Activated CD4-positive, alpha-beta T cell treated with anti-CD3 and anti-CD28 coated beads for 24 hours (primary cell): ENCODE measurements at places on chromosomes 4 and X.

GRCh38 chr4:8847331-8847730 lies 24.3 kb downstream of the HMX1 start:
- no peak for DNase-seq

- DNase-seq = no peak
Observed at GRCh38 chr4:73742490-73743160, 2.3 kb downstream of the CXCL8 start.

DNA sequence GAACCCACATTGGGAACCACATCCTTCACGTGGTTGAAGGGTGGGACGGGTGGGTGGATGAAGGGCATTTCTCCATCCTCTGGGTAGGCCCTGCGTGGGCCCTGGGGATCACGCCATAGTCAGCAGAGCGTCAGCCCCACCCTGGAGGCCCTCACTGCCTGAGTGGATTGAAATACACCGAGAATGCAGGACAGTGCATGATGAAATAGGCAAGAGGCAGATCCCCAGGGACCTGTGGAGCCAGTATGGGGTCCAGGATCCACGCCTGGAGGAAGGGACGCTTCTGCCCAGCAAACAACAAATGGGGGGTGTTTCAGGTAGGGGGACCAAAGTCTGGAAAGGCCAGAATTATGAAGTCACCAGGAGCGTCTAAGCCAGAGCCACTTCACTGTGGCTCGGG lies 19.4 kb downstream of the EVC start:
- DNase-seq = no peak

- DNase-seq = no peak
Observed at GRCh38 chr4:151043803-151044515, 28.9 kb upstream of the LRBA start.

DNA sequence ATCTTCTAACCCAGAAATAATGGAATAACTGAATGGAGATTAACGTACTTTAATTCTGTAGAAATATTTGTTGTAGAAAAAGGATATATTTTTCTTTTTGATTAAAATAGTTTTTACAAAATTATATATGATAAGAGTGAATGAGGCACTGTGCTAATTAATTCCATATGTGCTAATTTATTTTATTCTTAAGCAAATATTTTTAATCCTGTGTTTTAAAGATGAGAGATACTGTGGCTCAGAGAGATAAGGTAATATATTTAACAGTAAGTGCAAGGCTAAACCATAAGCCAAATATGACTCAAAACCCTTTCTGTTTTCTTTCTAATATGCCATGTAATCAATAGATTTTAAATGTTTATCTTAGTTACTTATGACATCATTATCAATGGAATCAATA lies 88.2 kb downstream of the EMCN start:
- no peak for DNase-seq

GRCh38 chr4:153082322-153083301 lies 121.6 kb upstream of the TRIM2 start:
- DNase-seq = no peak

DNA sequence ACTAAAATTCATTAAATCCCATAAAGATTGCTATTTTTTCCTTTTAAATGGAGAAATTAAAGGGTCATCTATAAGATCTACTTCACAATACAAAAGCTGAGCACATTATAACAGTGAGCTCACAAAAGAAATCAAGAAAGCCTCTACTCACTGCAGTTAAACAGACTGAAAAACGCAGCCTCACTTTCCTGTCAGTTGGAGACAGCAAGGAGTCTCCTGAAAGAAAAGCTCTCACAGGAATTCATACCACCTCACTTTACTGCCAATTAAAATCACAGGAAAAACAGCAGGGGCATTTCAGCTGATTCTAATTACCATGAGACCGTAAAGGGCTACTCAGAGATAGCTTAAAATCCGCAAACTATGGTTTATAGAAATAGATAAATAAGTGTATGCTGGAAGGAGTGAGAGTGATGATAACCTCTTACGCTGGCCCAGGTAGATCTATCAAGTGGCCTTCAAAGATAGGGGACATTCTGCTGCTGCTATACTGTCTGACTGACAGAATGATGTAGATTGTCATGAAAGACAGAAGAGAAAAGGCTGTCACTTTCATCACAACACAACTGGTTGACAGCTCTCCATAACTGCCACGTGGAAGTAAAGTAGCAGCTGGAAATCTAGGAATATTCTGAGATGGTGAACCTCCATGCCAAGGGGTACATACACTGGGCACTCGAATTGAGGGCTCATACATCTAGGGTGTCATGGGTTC lies 1333.7 kb upstream of the DIAPH2 start:
- no peak for DNase-seq

DNA sequence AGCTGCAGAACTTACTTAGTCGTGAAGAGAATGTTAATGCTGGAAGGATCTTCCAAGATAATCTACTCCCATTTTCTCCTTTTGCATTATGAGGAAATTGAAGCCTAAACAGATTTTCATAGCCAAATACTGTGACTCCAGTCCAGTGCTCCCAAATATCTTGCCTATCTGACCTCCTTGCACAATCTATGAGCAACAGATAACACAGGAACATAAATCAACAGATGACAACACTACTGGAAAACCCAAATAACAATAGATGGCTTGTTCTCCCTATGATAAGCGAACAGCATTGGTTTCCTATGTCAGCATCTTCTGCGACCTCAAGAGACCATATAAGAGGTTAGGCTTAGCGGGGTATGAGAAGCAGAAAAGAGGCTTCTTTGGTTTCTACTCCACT lies 88.0 kb downstream of the CORIN start:
- DNase-seq = no peak

DNA sequence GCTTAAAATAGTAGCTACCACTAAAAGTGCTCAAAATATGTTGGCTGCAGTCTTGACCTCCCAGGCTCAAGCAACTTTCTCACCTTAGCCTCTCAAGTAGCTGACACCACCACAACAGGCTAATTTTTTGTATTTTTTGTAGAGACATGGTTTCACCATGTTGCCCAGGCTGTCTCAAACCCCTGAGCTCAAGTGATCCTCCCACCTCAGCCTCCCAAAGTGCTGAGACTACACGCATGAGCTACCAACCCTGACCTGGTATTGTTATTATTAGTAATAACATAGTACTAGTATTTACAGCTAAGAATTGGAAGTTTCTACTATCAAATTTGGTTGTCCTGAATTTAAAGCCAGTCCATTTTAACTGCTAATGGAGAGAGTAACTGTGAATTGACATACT lies 18.0 kb downstream of the STAP1 start:
- no peak for DNase-seq

DNA sequence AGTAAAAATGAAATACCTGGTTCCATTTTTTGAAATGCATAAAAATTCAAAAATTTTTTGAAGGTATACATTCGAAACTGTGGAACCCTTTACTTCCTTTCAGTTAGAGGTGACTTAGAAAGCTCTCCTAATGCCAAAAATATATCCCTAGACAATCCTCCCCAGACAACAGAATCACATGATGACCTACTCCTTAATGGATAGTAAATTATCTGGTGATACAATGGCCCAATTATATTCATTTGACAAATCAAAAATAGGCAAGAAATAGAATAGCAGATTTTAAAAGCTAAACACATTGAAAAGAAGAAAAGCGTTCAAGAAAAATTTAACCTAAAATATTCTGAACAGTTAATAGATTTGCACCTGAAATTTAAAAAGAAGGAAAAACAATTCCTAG lies 3.5 kb upstream of the UGT2A2 start:
- no peak for DNase-seq

GRCh38 chr4:129446074-129446473 lies 350.1 kb downstream of the C4orf33 start:
- no peak for DNase-seq

- no peak for DNase-seq
Observed at GRCh38 chr4:156756118-156756517, 215.5 kb downstream of the PDGFC start.

GRCh38 chrX:151536571-151536970 lies 26.9 kb upstream of the PASD1 start:
- DNase-seq = no peak

DNA sequence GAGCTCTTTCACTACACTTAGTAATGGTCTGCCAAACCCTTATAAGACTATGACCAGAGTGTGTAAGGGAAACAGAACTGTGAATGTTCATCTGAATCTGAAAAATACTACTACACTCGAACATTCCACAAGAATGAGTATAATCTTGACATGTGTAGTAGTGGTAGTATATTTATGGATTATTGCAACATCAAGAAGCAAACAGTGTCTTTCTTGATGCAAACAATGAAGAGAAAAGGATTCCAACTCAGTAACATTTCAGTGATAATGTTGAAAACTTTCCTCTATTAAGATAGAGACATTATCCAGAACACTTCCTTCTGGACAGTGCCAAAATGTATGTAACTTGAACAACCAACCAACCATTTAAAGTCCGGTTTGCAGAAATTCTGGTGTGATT lies 394.7 kb upstream of the CPEB2 start:
- DNase-seq = no peak

DNA sequence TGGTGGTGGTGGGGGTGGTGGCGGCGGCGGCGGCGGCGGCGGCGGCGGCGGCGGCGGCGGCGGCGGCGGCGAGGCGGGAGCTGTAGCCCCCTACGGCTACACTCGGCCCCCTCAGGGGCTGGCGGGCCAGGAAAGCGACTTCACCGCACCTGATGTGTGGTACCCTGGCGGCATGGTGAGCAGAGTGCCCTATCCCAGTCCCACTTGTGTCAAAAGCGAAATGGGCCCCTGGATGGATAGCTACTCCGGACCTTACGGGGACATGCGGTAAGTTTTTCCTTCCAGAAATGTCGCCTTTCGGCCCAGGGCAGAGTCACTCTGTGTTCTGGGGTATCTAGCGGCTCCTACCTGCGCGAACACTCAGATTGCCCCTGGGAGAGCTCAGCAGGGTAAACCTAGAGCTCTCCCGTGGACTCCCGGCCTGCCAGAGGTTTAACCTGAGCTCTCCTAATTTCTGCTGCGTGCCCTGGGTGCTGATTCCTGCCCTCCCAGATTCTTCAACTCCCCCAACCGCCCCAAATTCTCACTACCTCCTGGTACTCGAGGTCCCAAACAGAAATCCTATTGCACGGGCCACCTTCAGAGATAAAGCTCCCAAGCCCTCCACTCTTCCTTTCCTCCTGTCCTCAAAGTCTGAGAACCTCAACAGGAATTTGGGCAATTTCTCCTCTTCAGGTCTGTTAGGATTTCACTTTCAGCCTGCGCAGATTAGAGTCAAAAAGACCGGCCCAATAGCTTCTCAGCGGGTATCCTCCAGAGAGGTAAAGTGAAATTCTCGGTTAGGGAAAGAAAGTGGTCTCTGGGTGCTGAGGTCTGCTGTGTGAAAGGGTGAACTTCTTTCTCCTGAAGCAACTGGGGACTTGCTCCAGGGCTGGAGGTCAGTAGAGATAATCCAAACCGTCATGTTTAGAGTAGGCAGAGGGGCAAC lies 2.9 kb downstream of the AR start:
- DNase-seq = no peak

- DNase-seq = no peak
Observed at GRCh38 chr4:95155759-95156451, 392.9 kb downstream of the UNC5C start.

DNA sequence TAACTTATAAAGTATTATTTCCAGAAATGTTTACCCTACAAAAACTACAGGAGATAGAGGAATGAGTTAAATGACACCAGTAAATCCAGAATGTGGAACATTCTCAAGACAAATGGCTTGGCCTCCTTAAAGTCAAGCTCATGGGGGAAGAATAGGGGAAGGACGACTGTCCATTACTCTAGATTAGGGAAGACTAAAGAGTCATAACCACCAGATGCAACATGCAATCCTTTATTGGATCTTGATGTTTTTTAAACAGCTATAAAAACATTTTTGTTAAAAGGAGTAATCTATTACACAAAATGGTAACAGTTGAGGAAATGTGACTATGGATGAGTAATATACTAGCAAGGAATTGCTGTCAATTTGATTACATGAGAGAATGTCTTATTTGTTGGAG lies 11.1 kb downstream of the ACOT9 start:
- no peak for DNase-seq

GRCh38 chr4:69360271-69360670 lies 80.0 kb downstream of the UGT2B28 start:
- DNase-seq = no peak

GRCh38 chr4:165700855-165701254 lies 172.2 kb upstream of the TLL1 start:
- no peak for DNase-seq

DNA sequence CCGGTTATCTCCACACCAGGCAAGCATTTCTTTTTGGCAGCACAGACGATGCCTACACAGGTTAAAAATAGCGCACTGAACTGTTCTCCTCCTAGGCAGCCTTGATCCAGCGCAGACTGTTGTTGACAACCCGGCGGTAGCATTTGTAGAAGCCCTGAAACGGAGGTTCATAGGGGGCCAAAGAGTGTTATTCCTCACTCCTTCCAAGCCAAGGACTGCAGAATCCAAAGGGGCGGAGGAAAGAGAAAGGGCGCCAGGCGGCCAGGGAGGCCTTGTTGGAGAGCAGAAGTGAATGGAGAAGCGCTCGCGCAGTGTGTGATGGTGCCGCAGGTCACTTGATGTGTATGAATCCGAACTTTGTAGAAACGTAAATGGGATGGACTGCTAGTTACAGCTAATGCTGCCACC lies 82.7 kb downstream of the TENM3 start:
- DNase-seq = no peak

GRCh38 chr4:67082746-67083145 lies 462.6 kb downstream of the CENPC start:
- DNase-seq = no peak

DNA sequence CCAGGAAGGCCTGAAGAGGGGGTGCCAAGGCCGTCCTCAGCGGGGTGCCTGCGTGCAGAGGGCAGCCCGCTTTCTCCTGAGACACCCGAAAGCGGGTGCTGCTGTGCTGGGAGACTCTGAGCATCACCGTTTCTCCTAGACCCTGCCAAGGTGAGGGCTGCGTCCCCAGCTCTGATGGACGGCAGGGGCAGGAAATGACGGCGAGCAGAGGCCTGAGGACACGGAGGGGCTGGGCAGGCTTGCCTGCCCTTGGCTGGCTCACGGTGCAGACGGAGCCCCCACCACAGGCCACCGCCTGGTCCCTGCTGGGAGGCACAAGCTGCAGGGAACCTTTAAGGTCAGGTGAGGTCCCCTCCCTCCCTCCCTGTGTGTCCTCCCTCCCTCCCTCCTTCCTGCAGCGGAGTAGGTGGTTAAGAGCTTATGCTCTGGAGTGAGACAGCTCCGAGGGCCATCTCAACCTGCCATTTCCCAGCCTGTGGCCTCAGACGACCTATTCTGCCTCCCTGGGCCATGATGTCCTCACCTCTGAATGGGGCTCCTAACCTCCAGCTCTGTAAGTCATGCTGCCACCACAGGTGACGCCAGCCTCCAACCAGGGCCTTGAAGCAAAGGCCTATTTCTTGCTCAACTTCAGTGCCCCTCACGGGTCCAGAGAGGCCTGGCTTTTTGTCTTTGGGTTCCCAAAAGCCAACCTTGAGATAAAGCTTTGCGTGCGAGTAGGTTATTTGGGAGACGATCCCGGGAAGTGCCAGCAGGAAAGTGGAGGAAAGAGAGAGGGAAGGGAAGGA lies 54.2 kb upstream of the GRPEL1 start:
- DNase-seq = no peak

DNA sequence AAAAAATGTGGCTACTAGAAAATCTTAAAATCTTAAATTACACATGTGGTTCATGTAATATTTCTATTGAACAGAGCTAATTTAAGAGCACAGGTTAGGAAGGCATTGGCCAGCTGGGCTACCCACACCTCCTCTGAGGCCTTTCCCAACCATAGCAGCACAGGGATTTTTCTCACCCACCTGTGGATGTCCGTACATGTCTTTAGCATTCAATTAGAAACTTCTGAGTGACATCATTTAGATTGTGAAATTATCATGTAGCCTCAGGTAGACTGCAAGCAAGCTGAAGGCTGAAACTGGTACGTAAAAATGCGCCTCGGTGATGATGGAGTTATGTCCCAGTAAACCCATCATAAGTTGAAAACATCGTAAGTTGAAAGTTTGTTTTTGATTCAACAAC lies 31.2 kb downstream of the SCARB2 start:
- DNase-seq = no peak
